CD8-positive, alpha-beta memory T cell (primary cell): ENCODE measurements at places on chromosomes 6 and 20.

DNA sequence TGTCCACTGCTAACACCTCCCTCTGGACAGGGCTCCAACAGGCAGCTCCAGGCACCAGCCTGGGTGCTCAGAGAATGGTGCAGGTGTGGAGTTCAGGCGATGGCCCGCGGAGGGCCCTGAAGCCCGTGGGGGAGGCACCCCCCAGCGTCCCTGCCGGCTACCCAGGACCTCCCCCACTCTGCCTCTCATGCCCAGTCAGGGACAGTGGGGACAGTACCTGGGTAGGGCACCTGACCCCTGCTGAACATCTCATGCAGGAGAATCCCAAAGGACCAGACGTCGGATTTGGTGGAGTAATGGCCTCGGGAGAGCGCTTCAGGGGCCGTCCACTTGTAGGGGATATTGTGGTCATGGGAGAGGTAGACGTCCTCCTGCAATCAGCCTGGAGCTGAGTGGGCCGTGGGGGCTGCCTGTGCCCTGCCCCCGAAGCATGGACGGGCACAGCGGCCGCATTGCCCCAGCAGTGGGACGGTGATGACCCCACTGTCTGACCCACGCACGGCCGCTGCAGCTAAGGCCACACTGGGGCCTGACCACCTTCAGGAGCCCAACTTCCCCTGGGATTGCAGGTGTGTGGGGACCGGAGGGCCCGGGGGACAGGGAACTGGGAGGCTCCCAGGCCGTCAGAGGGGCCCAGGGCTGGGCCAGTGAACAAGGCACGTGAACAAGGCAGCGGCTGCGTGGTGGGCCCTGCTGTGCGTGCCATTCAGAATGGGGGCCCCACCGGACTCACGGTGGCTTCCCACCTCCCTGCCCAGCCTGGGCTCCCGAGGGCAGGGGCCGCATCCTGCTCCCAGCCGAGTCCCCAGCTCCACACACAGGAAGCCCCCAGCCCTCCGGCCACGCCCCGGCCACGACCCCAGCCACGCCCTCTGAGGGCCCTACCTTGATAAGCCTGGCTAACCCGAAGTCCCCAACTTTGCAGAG lies 7.1 kb downstream of the PTK6 start:
- DNase-seq: no peak

DNA sequence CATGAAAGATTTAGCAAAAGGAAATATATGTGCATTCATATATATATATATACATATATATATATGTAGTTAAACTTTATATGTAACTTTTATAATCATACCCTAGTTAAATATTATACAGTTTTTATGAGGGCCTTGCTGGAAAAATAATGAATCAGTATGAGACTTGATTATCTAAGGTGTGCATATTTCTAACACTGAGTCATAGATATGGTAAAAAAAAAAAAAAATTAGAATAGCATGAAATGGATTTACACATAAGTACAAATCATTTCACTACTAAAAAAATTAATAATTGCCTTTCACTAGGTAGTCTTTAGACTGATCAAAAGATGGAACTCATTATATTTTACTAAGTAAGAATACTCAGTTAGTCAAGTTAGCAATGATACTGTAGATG lies 51.3 kb upstream of the DST start:
- DNase-seq: no peak

- DNase-seq: no peak
Measured at GRCh38 chr6:116766506-116767176, 1.1 kb upstream of the FAM162B start.

DNA sequence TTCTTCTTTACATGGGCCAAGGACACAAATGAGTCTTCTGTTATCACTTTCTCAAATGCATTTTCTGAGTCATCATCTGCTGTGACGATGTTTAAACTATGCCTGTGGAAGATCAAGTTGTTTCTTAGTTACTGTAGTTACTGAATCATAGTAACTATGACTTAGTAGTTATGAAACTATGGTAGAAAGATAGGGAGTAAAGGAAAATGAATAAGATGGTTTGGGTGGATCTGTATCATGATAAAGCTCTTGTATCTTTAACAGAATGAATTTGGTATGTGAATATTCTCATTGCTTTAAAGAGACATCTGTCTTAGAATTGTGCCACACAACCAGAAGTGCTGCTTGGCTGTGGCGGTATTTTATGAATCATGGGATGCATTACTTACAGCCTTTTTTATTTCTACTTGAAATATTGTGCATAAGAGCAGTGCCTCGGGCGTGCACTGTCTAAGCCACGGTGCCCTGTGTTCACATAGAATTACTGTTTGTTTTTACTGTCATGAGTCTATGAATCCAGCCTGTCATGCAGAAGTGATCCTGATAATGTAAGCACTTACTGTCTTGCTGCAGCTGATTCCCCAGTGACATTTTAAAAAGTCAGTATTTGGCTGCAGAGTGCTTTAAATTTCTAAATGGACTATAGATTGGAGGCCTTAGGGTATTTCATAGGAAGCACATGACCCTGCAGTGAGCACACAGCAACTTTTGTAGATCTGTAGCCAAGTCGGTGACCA lies 215.2 kb downstream of the TMEM242 start:
- peak; percentile 2 for DNase-seq

GRCh38 chr20:46936415-46937156 lies 41.9 kb downstream of the EYA2 start:
- DNase-seq: no peak

DNA sequence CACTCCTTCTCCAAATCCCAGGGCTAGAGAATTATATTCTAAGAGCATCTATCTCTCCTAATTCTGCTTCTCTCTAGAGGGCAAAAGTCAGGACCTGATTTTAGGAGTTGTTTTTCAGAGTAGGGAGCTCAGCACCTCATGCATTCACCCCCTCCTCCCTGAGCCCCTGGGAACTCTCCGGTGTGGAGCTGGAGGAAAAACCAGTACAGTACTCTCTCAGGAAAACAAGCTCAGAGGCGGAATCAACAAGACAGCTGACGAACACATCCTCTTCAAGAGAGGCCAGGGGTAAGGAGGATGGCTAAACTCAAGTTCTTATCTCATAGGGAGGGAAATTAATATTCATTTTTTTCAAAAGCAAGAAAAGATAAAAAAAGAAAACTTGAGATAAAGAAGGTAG lies 120.1 kb upstream of the CDYL start:
- DNase-seq: no peak

GRCh38 chr6:130239755-130240154 lies 17.0 kb upstream of the SAMD3 start:
- no peak for DNase-seq

DNA sequence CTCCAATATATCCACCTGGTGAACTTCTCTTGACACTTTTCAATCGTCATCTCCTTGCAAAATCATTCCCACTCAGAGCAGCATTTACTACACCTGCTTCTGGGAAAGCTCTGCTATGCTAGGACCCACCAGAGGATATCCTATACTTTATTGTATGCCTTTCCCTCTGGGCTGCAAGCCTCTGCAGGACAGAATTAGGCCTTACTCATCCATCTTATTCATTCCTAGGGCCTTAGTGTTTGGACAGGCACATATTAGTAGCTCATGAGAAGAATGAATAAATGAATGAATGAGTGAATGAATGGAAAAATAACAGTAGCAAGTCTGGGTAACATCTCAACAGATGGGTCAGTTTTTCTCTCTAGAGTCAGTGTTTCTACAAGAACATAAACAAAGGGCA lies 216.1 kb downstream of the MAFB start:
- no peak for DNase-seq

- no peak for DNase-seq
Measured at GRCh38 chr6:163668061-163668426, 253.5 kb downstream of the QKI start.

GRCh38 chr6:148464319-148465010 lies 121.8 kb downstream of the SASH1 start:
- peak; percentile 9 for DNase-seq

GRCh38 chr6:131061041-131061750 lies 1.8 kb downstream of the EPB41L2 start:
- no peak for DNase-seq
